Astrocyte of the cerebellum (primary cell): ENCODE measurements at places on chromosomes 3 and 15.
A peak's percentile ranks its signal among the peaks of the same experiment; 100 is the strongest.

GRCh38 chr3:74080056-74080461 lies 455.3 kb upstream of the PDZRN3 start:
- DNase-seq: no peak

DNA sequence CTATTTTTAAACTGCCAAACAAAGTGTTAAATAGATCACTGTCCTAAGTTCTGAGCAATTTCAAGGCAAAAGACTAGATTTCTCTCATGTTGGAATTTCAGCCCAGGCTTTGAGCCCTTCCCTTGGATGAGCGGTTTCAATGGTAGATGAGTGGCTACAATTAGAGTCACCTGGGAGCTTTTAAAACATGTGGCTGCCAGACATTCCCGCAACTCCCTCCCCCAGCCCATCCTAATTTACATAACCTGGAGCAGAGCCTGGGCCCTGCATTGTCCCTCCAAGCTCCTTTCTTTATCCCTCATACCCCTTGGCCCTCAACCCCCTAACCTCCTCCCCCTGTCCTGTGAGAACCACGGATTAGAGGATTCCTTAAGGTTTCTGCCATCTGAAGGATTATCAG lies 357.5 kb upstream of the UMPS start:
- DNase-seq: peak; percentile 36

GRCh38 chr3:50530001-50530970 lies 26.9 kb upstream of the CACNA2D2 start:
- DNase-seq: no peak

- DNase-seq: no peak
Measured at GRCh38 chr3:39808467-39809180, 785 bp upstream of the MYRIP start.

DNA sequence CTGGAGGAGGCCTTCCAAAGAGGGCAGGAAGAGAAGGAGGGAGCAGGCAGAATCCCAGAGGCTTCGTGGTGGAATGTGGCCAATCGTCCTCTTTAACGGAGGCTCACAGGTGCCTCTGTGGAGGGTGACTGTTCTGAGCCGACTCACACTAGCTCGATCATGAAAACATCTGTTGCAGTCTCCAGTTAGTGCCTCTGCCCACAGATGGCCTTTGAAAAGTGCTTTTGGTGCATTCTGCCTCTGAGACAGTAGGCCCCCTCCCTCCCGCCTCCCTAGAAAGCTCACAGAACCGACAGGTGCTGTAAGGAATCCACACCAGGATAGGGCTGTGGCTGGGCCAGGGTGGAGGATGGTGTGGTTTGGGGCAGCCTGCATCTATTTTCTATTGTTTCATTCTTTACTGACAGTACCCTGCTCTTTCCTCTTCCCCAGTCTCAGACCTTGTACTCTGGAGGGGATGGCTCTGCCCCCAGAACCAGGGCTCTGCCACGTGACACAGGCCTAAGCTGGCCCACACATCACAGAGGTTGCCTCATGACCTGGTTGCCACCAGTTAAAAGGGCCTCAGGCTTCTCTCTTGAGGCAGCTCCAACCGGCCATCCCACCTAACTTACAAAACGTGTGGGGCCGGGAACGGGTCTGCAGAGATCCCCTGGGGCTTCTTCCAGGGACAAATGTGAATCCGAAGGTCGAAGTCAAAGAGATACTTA lies 27.2 kb upstream of the PIGZ start:
- no peak for DNase-seq

- DNase-seq: no peak
Measured at GRCh38 chr3:114994554-114995341, 152.3 kb downstream of the ZBTB20 start.

GRCh38 chr3:111314898-111315297 lies 227.1 kb upstream of the CD96 start:
- no peak for DNase-seq
